ENCODE measurements at places on chromosomes 7 and 10.

GRCh38 chr7:84477786-84478478, 283.3 kb upstream of the SEMA3A start:
- DNase-seq, result no peak

DNA sequence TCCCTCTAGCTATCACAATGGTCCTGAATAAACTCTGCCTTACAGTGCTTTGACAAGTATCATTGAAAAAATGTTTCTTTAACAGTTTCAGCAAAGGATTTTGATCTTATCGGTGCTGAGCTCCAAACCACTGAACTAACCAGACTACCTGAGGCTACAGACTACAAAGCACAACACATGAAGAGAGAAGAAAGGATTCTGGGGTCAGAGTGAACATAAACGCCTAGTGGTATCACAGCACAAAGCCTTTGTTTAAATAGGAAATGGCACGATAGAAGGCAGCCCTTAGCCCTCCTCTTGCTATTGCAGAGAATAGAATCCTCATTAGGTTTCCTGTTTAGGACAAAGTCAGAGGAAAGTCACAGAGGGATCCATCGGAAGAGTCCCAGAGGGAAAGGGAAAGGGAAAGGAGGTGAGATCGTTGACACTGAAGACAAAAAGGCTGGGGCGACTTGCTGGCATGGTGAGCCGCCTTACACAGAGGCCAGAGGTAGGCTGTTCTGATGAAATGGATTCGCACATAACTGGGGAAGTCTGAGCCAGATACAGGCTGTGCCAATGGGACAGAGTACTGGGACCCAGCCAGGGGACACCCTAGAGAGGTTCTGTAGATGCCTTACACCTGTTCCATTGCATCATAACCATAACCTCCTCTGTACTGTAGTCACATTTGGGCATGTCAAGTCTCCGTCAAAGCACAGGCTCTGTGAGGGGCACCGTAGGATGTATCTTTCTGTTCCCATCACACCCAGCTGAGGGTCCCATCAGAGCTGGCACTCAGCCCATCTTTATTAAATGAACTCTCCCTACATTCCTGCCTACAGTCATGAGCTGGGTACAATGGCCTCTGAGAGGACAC, 71.5 kb downstream of the XPNPEP1 start:
- DNase-seq, result no peak

- DNase-seq, result no peak
Observed at GRCh38 chr10:93026072-93026471, 34.5 kb upstream of the CYP26C1 start.

- DNase-seq, result no peak
Observed at GRCh38 chr7:37944737-37945054, 24.3 kb downstream of the EPDR1 start.

GRCh38 chr7:34322841-34323240, 335.2 kb upstream of the NPSR1 start:
- no peak for DNase-seq

DNA sequence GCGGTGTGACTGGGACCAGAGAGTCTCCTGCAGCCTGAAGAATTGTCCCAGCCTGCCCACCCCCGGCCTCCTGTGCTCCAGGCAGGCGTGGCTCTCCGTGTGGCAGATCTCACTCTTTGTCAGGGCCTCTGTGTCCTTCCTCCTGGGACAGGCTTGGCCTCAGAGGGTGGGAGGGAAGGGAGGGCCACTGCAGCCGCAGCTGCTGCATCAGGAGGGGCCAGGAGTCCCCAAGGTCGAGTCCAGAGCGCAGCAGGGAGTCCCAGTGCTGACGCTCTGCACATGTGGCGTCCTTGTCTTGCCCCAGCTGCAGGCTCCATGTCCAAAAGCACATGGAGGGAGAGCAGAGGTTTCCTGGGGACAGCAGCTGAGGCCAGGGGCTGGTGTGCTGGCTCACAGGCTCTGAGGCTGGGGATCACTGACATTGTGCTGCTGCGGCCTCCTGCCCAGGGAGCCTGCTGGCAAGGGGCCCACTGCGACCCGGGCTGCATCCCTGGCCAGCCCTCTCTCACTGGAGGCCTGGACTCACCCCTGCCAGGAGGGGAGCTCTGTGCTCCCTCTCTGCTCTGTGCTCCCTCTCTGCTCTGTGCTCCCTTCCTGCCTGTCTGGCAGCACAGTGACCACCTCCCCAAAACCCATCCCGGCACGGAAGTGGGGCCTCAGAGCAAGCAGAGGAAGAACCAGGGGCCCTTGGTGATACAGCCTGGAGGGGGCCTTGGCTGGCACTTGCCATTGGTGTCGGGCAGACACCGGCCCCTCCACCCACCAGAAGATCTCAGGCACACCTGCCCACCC, 114.6 kb upstream of the RET start:
- DNase-seq, result no peak
